Stimulated activated CD4-positive, alpha-beta T cell treated with anti-CD3 and anti-CD28 coated beads, Interleukin-4, amount 100 ng/mL, for 24 hours (primary cell): ENCODE measurements at places on chromosomes 7 and 10.

GRCh38 chr7:41047789-41048191 lies 655.1 kb downstream of the INHBA start:
- DNase-seq, result no peak

DNA sequence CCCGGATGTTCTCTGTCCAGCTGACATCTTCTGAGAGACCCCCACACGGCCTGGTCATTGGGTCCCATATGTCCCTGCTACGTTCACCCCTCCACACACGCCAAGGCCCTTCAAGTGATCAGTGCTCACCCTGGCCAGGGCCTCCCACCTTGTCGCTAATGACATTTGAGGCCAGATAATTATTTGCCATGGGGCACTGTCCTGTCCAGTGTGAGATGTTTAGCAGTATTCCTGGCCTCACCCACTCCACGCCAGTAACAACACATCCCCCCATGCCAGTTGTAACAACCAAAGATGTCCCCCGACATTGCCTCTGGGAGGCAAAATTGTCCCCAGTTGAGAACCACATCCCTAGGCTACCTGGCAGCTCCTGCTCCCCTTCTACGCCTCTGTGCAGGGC lies 49.9 kb upstream of the NANOS1 start:
- DNase-seq, result no peak

- DNase-seq, result no peak
These were observed 5.9 kb downstream of the VENTX start for GRCh38 chr10:133243593-133243992.

- no peak for DNase-seq
These were observed 7.4 kb downstream of the SORCS1 start for GRCh38 chr10:107157071-107157470.

GRCh38 chr7:155694851-155695250 lies 50.4 kb downstream of the RBM33 start:
- DNase-seq, result no peak

GRCh38 chr7:100163871-100164270 lies 4.5 kb downstream of the GAL3ST4 start:
- no peak for DNase-seq

DNA sequence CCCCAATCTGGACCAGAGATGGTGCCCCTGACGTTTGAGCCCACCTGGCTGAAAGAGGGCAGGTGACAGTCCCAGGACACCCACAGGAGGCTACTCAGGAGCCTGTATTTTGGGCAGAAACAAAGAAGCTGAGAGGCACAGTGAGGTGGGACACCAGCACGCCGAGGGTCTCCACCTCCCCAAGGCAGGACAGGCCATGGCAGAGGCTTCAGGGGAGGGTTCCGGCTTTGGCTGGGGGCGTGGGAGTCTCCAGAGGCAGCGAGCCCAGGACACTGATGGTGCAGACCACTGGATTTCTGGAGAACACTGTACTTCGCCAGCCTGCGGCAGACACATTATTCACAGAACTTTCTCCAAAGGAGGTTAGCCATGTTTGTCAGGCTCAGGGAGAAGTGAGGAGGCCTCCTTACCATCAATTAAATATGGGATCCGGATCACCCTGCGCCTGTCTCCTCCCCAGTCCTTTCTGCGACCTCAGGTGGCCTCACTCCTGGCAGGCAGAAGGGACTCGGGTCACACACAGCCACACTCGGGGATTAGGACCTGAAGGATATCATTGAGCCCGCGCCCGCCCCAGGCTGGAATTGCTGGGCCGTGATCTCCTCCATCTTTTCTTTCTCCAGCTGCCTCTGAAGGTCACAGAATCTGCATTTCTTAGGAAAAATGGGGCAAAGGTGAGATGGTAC lies 98.3 kb downstream of the MKI67 start:
- no peak for DNase-seq

GRCh38 chr7:84981055-84981976 lies 205.5 kb downstream of the SEMA3D start:
- DNase-seq, result no peak

GRCh38 chr7:41621953-41622831 lies 80.7 kb downstream of the INHBA start:
- DNase-seq, result no peak

- no peak for DNase-seq
These were observed 141.2 kb downstream of the LYZL1 start for GRCh38 chr10:29430101-29430500.

DNA sequence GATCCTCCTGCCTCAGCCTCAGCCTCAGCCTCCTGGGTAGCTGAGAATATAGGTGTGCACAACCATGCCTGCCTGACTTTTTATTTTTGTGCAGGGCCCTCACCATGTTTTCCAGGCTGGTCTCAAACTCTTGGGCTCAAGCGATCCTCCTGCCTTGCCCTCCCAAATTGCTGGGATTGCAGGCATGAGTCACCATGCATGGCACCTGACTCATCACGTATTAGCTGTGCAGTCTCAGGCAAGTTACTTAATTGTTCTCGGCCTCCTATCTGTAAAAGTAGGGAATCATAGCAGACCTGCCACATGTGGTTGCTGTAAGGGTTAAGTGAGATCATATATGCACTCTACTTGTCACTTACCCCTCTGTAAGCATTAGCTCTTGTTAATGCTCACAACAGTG lies 117.2 kb downstream of the ANLN start:
- no peak for DNase-seq

GRCh38 chr7:42238709-42239366 lies 1.8 kb upstream of the GLI3 start:
- no peak for DNase-seq

- DNase-seq, result no peak
These were observed 46.5 kb upstream of the TNRC18 start for GRCh38 chr7:5470167-5470532.

DNA sequence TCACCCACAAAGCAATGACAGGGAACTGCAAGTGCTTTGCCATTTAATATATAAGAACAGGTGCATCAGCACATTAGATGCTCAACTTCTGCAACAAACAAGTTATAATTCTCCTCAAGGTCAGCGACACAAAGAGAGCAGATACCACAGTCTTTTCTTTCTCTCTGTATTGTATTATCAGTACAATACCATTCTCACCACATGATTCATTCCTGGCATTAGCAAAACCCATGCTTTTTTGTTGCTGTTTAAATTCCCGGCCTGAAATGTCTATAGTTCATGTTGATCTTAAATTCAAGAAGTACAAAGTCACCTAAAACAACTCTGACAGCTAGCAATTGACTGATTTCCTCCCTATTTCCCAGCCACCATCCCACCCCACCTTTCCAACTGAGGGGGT lies 111.8 kb upstream of the FEZF1 start:
- DNase-seq, result no peak

DNA sequence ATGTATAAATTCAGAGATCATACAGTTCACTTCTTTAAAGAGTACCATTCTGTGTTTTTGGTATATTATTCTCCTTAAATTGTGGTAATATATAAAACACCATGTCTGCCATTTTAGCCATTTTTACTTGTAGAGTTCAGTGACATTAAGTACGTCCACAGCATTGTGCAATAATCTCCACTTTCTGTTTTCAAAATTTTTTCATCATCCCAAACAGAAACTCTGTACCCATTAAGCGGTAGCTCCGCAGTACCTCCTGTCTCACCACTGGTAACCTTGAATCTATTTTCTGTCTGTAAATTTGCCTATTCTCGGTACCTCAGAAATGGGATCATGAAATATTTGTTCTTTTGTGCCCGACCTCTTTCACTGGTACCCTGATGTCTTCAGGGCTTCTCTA lies 60.3 kb downstream of the CAMK1D start:
- no peak for DNase-seq

GRCh38 chr10:27035163-27035562 lies 65.1 kb downstream of the ANKRD26 start:
- DNase-seq, result no peak
